Activated CD4-positive, alpha-beta memory T cell treated with anti-CD3 and anti-CD28 coated beads, Interleukin-2, amount 10 ng/mL, durations not matched to agents 7 days and 5 days (primary cell): ENCODE measurements at places on chromosomes 16 and 17. TPM values are rescaled to one million over a fixed set of nuclear protein-coding genes. Genes with fewer than 3 reads are reported as not detected.

DNA sequence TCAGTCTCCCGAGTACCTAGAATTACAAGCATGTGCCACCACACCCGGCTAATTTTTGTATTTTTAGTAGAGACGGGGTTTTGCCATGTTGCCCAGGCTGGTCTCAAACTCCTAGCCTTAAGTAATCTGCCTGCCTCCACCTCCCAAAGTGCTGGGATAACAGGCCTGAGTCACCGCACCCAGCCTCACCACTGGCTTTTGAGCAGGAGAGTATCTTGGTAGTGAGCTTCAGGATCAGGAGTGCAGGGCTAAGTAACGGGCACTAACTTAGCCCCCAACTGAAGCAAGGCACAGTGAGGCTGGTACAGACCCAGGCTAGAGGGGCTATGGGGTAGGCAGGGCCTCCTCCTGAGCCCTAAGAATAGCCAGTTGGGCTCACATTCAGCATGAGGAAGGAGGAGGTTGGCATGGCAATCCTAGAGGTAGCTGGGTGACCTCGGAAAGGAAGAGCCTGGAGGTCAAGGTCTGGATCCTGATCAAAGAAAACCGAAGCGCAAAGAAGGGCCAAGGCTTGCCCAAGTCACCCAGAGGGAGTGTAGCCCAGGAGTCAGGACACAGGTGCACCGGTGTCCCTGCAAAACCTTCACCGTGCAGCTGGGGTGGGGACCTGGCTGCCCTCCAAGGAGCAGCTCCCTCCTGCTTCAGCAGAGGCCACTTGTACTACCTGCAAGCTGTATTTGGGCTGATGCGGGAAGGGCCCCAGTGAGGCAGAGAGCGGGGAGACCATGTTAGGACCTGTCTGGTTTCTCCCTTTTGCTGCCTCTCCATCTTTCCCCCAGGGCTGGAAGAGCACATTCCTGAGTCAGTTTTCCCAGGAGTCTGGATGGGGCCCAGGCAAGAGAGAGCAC is 1.3 kb upstream of the ADGRG5 start:
- DNase-seq = peak; percentile 15
- no peak overlapping the region for H3K4me3 ChIP-seq
- H3K27ac ChIP-seq = peak overlapping the region; percentile 75
- peaks cover 74% of the 10 kb centered on the region for H3K4me1 ChIP-seq

GRCh38 chr17:9768381-9768934 is 22.9 kb downstream of the DHRS7C start:
- H3K36me3 ChIP-seq = no peaks in the 10 kb centered on the region
- peaks cover 5% of the 10 kb centered on the region for H3K27me3 ChIP-seq
- no peak for DNase-seq
- H3K27ac ChIP-seq = no peak overlapping the region
- no peak overlapping the region for H3K4me3 ChIP-seq

The MEIOB gene
- total RNA-seq = not detected

DNA sequence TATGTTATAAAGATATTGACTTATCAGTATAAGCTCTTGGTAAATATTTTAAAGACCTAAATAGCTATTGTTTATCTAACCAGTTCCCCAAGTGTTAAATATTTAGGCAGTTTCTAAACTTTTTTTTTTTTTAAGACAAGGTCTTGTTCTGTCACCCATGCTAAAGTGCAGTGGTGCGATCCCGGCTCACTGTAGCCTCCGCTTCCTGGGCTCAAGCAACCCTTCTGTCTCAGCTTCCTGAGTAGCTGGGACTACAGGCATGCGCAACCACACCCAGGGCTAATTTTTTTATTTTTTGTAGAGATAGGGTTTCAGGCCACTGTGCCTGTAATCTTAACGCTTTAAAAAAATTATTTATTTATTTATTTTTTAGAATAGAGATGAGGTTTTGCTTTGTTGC is 43.5 kb downstream of the SNX29 start:
- no peaks in the 10 kb centered on the region for H3K36me3 ChIP-seq
- DNase-seq = no peak
- no peak overlapping the region for H3K4me3 ChIP-seq

GRCh38 chr17:73740370-73740769 is 96.1 kb upstream of the SDK2 start:
- no peaks in the 10 kb centered on the region for H3K4me1 ChIP-seq
- H3K27ac ChIP-seq = no peak overlapping the region
- no peaks in the 10 kb centered on the region for H3K36me3 ChIP-seq
- H3K4me3 ChIP-seq = no peak overlapping the region
